ENCODE measurements at places on chromosomes 7 and 10.
A peak's percentile ranks its signal among the peaks of the same experiment; 100 is the strongest.

DNA sequence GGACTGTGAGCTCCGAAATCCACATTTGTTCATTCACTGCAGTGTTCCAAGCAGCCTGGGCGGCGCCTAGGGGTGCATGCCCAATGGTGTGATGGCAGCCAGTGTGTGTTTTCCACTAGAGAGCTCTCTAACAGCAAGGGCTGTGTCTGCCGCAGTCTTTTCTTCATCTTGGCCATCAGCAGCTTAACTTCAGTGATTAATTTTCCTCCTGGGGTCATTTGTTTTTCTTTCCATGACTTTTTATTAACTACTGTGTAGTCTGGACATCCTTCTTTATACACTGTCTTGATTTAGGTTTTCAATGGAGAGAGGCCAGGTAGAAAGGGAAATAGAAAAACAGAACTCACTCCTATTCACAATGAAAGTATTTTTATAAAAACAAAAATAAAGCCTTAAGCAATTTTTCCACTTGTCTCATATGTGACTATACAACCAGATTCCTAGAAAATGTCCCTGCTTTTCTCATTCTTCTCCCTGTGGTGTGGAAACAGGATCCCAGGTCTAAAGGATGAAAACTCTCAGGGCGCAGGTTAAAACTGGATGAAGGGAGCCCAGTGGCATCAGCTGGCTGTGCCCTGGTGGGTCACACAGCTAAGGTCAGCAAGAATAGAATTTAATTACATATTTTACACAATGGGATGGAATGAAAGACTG lies 176.8 kb downstream of the PKD1L1 start:
- DNase-seq: no peak

DNA sequence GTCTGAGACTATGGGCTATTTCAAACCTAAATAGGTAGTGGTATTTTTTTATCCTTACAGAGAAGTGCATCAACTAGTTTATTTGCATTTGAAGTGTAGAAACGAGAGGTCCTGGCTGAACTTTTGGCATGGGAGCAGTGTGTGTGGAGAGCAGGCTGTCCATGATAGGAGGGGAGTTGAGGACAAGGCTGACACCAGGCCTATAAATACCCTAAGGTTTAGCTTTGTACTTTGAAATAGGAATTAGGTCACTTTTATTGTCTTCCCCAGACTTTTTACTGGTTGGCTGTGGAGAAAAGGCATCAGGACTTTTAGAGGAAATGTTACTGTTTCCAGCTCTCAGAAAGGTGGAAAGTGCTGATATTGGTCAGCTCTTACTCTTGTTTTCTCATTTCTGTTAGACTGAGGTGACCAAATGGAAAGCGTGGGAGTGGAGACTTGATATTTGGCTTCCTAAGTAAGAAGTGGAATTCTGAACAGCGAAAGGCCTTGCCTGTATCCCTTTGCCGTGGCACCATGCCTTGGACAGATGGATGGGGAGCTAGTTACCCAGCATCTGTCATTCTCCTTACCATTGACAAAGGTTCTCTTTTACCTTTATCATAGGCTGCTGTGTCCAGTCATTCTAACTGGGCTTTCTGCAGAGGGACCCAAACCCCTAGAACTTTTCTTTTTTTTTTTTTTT lies 46.0 kb downstream of the GBF1 start:
- no peak for DNase-seq

DNA sequence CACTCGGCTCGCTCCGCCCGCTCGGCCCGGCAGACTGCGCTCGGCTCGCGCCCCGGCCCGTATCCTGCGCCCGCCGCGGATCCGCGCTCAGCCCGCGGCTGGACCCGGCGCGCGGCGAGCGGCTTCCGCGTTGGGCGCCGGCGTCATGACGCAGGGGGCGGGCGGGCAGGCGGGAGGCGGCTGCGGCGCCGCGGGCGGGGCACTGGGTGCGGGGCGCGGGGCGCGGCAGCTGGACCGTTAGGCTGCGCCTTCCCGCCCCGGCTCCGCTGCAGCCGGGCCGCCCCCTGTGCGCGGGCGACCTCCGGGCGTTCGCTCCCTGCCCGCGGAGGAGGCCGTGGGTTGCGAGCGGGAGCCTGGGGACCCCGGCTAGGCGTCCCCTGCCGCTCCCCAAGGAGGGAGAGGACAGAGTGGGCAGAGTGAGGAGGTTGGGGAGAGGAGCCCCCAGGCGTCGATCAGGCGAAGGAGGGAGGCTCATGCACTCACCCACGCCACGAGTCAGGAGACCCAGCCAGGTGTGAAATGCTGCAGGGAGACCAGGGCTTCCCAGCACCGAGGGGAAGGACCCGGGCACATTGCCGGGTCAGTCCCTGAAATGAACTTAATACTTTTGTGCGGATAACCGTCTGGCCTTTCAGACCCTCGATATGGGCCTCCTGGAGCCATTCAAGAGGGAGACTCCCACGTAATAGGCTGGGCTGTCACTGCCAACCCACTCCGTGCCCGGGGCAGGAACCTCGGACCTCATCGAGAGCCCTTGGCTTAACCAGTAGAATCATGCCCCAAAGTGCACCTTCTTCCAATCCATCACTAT lies at the start of gene PIP4K2A:
TSS of gene PIP4K2A (minus strand) at position 100 of the 811 bp plus-strand sequence. CDS start 252 bp downstream, outside the sequence.
- DNase-seq: no peak

DNA sequence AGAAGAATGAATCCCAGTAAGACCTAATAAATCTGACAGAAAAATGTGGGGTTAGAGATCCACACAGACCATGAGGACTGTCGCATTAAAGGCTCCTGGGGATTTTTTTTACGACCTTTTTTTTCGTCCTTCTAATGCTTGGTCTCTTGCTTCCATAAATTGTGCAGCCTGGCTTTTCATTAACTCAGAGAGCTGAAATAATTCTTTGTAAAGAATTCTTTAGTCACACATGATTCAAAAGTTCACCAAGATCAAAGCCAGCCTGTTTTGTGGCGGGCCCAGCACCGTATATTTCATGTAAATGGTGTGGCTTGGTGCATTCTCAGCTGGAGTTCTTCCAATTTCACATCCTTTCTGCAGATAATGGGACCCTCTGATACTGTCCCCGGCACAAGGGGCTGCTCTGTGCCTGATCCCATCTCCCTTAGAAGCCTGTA lies 206.6 kb upstream of the BMPER start:
- DNase-seq: no peak

GRCh38 chr7:157276731-157277562 lies 59.9 kb upstream of the DNAJB6 start:
- DNase-seq: peak; percentile 27

GRCh38 chr10:44922796-44923545 lies 11.8 kb downstream of the TMEM72 start:
- DNase-seq: no peak

GRCh38 chr10:91883549-91884444 lies 25.5 kb downstream of the FGFBP3 start:
- no peak for DNase-seq

DNA sequence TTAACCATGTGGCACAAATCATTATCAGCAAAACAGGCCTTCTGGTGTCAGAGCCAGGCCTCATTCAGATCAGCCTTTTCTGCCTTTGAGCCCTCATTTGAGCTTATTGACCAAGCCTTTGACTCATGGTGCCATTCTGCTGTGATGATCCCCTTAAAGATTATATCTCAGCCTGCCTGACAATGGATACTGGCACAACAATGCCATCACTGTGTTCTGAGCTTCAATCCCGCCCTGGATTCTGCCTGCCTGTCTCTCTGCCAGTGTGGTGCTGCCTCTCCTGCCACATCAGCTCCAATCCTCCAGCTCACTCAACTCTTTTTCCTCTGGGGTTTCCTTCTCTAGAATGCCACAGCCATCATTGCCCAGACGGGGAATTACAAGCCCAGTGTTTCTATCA lies 52.6 kb downstream of the SRI start:
- DNase-seq: no peak

GRCh38 chr10:131829156-131829930 lies 71.5 kb upstream of the PPP2R2D start:
- DNase-seq: no peak

GRCh38 chr10:17234431-17234945 lies 6.4 kb downstream of the VIM start:
- DNase-seq: no peak

GRCh38 chr7:135991322-135991721 lies 14.2 kb upstream of the MTPN start:
- DNase-seq: no peak

DNA sequence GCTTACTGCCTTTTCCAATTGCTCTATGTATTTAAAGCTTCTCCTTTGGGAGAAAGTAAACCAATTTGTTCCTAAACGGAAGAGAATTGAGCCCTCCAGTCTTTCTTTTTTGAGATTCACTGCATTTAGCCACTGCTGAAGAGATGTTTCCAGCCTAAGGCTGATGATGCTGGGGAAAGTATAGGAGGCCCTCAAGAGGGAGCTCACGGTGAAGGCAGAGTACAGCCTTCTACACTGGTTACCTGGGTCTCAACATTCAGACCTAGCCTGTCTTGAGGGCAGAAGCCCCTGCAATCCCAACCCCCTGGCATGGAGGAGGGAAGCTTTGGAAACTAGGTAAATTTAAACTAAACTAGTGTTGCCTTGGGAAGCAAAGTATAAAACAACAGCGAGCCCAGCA lies 316.7 kb upstream of the TPK1 start:
- DNase-seq: no peak

DNA sequence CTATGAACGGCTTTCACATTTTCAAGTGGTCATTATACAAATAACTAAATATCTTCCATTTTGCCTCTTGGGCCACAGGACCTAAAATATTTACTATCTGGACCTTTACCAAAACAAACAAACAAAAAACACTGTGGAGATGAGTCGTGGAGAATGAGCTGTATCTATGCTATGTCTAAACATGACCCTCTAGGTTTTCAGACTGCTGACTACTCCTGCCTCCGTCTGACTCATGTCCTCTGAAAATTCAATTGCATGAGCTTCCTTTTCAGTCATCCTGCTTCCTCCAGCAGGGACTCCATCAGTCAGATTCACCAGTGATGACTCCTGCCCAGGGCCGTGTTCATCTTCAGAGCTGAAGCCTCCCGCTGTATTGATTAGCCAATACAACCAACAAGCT lies 96.8 kb downstream of the COL28A1 start:
- DNase-seq: peak; percentile 92

- no peak for DNase-seq
Measured at GRCh38 chr7:7562736-7563135, 3.9 kb upstream of the MIOS start.

DNA sequence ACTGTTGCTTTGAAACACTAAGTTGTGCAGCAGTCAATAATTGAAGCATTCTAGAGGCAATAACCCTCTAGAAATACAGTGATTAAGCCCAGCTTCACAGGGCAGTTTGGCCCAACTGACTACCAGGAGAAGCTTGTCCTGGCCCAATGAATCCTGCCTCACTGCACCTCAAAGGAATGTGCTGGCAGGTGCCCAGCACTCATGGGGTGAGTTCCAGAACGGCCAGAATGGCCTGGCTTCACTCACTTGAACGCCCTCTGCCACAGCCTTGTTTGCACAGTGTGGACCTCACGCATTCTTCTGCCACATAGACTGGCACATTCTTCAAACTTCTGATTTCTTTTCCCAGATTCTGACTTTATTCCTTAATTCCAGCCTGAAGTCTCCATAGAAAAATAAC lies 6.6 kb upstream of the ITIH2 start:
- no peak for DNase-seq

GRCh38 chr10:113423981-113424721 lies 128.7 kb upstream of the HABP2 start:
- DNase-seq: no peak

Measured in NCI-H2029 treated with DMSO at 0.1 percent for 48 hours (cell line).